Umbilical cord (tissue), 2 donors: ENCODE measurements at places on chromosomes 6 and 20.

DNA sequence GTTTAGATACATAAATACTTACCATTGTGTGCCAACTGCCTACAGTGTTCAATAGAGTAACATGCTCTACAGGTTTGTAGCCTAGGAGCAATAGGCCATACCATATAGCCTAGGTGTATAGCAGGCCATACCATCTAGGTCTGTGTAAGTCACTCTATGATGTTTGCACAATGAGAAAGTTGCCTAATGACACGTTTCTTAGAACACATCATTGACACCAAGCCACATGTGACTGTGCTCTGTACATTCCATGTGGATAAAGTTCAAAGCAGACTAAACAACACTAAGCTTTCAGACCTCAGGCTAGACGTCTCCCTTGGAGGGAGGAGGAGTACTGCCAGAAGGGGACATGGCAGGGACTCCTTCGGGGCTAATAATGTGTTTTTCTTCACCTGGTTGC, 93.6 kb downstream of the KIF16B start:
- no peak for DNase-seq

GRCh38 chr6:73690056-73690455, 5.9 kb upstream of the CD109 start:
- no peak for DNase-seq

GRCh38 chr6:15365273-15365687, 119.4 kb downstream of the JARID2 start:
- DNase-seq = peak; percentile 90

DNA sequence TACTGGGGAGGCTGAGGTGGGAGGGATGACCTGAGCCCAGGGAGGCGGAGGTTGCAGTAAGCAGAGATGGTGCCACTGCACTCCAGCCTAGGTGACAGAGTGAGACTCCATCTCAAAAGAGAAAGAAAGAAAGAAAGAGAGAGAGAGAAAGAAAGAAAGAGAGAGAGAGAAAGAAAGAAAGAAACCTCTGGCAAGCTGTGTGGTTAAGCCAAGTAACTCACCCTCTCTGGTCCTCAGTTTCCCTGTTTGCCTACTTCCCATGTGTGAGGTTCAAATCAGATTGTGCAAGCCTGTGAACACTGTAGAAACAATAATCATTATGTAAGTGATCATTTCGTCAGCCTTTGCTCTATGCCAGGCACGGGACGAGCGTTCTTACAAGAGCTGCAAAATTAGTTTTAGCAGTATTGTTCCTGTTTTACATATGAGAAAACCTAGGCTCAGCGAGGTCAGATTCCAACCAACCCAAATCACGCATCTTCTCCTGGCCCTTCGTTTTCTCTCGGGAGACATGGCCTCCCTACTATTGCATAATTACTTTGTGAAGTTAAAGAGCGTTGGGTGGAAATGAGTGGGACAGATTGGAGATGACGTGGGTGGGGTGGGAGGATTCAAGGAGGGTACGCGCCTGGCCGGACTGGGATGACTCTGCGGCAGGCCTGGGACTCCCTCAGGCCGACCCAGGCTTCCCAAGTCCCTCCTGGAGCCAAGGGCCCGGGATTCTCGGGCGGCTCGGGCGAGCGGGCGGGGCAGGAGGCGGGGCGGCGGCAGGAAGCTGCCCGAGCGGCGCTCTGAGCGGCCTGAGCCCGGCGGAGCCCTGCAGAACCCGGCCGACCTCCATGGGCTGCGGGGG, at the start of gene SNX21:
Gene SNX21, plus strand, starts transcription at position 770 of the 853 bp plus-strand sequence. CDS start 121 bp downstream, outside the sequence.
- DNase-seq = peak; percentile 91

DNA sequence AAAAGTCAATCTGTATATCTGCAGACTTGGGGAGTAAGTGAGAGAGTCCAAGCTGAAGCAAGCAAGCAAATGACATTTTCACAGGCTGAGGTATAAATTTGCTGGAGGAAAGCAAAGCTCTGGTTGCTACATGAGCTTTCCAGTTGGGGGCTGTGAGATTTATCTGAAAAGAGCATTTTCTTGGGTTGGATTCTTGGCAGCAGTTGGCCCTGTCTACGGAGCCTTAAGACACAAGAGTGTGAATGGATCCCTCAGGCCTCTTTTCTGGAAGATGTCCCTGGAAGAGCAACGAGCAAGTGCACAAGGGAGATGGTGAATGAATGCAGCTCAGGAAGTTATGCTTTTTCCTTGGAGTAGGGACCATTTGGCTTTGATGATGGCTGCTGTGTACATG, 30.8 kb downstream of the ISM1 start:
- DNase-seq = no peak

- no peak for DNase-seq
Observed at GRCh38 chr20:46200582-46201570, 82.8 kb downstream of the CD40 start.

GRCh38 chr6:110738899-110739365, 76.3 kb downstream of the CDK19 start:
- peak; percentile 27 for DNase-seq

DNA sequence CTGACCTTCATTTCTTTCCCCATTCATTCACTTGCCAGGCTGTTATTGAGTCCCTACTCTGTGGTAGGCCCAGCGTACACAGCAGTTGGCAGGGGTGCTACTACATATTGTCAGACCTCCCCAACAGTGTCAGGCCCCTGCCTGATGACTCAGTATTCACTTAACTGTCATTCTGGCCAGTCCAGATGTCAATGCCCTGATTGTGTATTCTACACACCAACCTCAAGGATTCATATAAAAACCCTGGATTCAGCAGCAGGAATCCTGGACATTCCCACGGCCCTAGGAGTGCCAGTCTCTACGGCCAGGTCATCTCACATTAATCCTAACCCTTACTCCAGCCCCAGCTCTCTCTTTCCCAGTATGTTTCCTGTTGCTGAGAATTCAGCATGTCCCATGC, 151.5 kb downstream of the TASP1 start:
- DNase-seq = no peak

- DNase-seq = peak; percentile 24
Observed at GRCh38 chr20:21173485-21173884, 47.6 kb downstream of the KIZ start.

DNA sequence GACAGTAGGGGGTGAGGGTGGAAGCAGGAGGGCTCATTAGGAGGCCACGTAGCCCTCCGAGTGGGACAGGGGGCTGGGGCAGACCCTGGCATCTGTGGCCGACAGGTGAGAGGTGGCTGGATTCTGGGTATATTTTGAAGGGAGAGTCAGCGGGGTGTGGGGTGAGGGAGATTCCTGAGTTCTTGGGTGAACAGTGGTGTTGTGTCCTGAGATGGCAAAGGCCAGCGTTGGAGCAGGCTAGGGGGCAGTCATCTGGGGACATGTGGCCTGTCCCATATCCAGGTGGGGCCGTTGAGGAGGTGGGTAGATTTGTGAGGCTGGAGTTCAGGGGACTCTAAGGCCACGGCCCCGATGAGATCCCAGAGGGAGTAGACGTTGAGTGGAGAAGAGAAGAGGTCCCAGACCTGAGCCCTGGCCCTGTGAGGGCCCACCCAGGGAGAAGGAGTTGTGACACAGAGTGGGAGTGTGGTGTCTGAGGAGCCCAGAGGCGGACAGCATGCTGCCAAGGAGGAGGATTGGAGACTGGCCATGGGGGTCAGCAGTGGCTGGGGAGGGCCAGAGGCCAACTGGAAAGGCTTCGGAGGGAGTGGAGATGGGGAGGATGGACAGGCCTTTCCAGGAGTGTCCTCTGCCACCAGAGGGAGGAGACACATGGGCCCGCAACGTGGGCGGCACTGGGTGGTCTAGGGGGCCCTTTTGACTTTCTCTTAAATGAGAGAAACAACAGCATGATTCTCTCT, 19.6 kb downstream of the PACSIN1 start:
- DNase-seq = no peak

DNA sequence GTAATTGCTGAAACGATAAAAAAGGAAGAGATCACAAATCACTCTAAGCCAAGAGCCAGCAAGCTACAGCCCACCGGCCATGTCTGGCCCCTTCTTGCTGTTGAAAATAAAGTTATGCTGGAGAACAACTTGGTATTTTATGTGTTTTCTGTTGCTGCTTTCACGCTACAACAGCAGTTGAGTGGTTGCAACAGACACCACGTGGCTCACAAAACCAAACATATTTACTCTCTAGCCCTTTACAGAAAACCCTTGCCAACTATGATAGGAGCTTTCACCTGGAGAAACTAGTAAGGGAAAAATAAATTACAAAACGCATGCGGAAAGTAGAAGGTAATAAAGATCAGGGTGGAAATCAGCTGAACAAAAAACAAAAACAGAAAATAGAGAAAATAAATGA, 41.1 kb upstream of the SLCO4A1 start:
- no peak for DNase-seq

GRCh38 chr20:44691424-44692423, 23.4 kb upstream of the CCN5 start:
- DNase-seq = no peak

DNA sequence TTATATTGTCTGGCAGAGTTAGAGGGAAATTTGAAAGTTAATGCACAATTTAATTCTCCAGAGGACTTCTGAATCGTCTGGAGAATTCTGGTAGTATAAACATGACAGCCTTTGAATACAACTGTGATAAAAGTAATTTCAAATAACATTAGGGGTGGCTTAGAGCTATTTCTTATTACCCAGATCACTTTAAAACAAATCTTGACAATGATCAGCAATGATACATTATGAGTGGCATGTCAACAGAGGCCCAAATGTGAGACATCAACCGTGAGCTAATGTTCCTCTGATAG, 259.1 kb downstream of the HACE1 start:
- no peak for DNase-seq

DNA sequence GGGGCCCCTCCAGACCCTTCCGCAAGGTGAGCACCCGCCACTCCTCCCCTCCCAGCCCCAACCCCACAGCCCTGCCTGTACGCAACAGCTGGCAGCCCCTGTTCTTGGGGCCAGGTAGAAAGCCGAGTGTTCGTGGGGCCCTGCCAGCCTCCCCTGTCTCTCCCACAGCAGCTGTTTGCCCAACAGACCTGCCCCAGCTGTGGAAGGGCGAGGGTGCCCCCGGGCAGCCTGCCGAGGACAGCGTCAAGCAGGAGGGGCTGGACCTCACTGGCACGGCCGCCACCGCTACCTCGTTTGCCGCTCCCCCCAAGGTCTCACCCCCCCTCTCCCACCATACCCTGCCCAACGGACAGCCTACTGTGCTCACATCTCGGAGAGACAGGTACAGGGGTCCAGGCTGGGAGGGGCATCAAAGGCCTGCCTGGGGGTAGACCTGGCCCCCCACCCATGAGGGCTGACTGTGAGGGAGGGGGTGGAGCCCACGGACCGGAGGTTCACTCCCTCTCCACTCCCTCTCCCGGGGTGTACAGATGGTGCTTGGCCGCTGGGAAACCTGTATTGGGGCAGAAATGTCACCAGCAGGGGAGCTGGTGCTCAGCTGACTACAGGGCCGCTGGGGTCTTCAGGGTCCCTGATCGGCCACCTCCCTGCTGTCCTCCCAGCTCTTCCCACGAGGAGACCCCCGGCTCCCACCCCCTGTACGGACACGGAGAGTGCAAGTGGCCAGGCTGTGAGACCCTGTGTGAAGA, 41.1 kb downstream of the FOXP4 start:
- DNase-seq = no peak

GRCh38 chr20:38147163-38147562, 17.9 kb downstream of the TGM2 start:
- no peak for DNase-seq

DNA sequence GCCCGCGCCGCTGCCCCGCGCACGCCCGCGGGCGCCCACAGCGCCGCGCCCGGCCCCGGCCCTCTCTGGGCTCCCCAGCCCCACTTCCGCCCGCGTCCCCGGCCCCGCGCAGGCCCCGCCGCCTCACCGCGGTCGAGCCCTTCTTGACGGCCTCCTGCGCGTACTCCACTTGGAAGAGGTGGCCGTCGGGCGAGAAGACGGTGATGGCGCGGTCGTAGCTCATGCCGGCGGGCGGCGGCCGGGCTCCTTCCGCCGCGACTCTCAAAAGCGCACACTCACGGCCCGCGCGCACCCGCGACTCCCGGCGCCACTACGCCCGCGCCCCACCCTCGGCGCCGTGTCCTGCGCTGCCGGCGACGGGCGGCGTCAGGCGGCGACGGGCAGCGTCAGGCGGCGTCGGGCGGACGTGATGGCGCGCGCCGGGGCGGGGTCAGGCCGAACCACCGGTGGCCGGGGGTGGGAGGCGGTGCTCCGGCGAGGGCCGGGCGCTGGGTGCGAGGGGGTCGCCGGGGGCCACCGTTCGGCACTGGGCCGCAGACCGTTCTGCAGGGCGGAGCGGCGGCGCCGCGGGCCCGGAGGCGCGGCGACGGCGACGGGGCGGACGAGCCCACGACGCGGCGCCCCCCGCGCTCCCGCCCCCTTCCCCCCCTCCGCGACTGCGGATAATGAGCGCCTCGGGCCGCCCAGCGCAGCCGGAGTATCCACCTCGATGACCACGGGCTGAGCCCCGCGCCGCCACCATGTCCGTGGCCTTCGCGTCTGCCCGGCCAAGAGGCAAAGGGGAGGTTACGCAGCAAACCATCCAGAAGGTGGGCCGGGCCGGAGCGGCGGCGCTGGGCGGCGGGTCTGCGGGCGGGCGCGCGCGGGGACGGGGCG, at the start of the genes PSMA7 and SS18L1:
Gene PSMA7, minus strand, starts transcription at position 314 of the 876 bp plus-strand sequence. Its CDS starts 91 bp downstream, at position 223.
Gene SS18L1, plus strand, starts transcription at position 689 of the 876 bp plus-strand sequence. Its CDS starts 52 bp downstream, at position 741.
- peak; percentile 83 for DNase-seq

- no peak for DNase-seq
Observed at GRCh38 chr20:24534282-24534681, 64.9 kb downstream of the SYNDIG1 start.

DNA sequence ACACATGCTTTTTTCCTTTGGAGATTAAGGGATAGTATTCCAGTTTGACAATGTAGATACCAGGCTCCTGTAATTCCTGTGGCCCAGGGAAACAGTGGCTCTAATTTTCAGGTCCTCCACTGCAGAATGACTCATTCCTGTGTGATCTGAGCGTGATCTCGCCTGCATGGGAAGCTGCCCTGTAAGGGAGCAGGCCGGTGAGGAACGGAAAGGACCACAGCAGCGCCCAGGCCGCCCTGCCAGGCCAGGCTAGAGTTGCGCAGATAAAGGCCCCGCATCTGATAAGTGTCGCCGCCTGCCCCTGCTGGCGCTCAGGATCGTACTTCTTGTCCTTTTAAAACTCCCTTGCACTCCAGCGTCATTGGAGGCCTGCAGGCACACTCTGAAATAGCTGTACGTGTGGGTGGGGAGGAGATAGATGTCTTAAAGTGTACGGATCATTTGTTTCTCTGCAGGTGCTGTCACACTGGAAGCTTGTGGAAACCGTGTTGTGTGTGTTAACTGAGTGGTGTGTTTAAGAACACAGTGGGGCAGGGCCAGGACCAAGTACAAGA, 60.7 kb downstream of the SYNJ2 start:
- DNase-seq = peak; percentile 71

- DNase-seq = no peak
Observed at GRCh38 chr6:163099621-163100171, 314.8 kb upstream of the QKI start.

DNA sequence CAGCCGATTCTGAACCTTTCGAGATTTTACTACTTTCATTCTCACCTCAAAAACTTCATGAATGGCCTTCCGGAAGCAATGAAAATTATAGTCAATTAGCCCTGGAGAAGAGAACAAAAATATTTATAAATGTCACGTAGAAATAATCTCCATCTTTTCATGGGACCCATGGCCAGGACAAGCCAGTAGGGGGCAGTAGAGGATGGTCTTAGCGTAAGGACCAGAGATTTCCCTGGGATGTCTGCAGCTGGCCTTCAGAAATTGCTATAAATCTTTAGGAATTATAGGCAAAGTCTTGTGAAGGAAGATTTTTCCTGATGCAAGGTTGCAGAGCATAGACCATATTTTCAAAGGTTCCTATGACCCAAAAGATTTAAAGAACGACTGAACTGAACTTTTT, 15.6 kb upstream of the UBE2J1 start:
- DNase-seq = peak; percentile 78

GRCh38 chr6:2674857-2675256, 75.9 kb downstream of the MYLK4 start:
- no peak for DNase-seq
